Activated CD8-positive, alpha-beta T cell treated with anti-CD3 and anti-CD28 coated beads for 36 hours (primary cell): ENCODE measurements at places on chromosomes 2 and 18. TPM values are rescaled to one million over a fixed set of nuclear protein-coding genes. Genes with fewer than 3 reads are reported as not detected.

- H3K27me3 ChIP-seq, result peaks cover 2% of the 10 kb centered on the region
- no peak for DNase-seq
- no peaks in the 10 kb centered on the region for H3K4me1 ChIP-seq
- no peak overlapping the region for H3K27ac ChIP-seq
- no peak overlapping the region for H3K4me3 ChIP-seq
- H3K36me3 ChIP-seq, result no peaks in the 10 kb centered on the region
Observed at GRCh38 chr18:73848656-73849055, 299.0 kb downstream of the FBXO15 start.

GRCh38 chr2:48218169-48218568 lies 311.8 kb upstream of the STON1 start:
- peaks cover 4% of the 10 kb centered on the region for H3K4me1 ChIP-seq
- H3K36me3 ChIP-seq, result no peaks in the 10 kb centered on the region
- H3K27me3 ChIP-seq, result no peaks in the 10 kb centered on the region
- H3K4me3 ChIP-seq, result no peak overlapping the region
- no peak overlapping the region for H3K27ac ChIP-seq
- no peak for DNase-seq

DNA sequence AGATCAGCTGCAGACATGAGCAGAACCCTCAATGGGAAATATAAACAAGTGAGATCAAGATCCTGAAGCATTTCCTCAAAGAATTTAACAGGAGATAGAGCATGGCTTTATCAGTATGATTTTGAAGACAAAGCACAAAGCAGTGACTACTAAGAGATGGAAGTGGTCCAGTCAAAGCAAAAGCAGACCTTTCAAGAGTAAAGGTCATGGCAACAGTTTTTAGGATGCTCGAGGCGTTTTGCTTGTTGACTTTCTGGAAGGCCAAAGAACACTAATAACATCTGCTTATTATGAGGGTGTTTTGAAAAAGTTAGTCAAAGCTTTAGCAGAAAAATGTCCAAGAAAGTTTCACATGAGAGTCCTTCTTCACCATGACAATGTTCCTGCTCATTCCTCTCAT lies 128.5 kb downstream of the KCNE4 start:
- DNase-seq, result no peak
- no peak overlapping the region for H3K4me3 ChIP-seq
- H3K36me3 ChIP-seq, result no peaks in the 10 kb centered on the region
- H3K27me3 ChIP-seq, result no peaks in the 10 kb centered on the region
- H3K27ac ChIP-seq, result no peak overlapping the region

DNA sequence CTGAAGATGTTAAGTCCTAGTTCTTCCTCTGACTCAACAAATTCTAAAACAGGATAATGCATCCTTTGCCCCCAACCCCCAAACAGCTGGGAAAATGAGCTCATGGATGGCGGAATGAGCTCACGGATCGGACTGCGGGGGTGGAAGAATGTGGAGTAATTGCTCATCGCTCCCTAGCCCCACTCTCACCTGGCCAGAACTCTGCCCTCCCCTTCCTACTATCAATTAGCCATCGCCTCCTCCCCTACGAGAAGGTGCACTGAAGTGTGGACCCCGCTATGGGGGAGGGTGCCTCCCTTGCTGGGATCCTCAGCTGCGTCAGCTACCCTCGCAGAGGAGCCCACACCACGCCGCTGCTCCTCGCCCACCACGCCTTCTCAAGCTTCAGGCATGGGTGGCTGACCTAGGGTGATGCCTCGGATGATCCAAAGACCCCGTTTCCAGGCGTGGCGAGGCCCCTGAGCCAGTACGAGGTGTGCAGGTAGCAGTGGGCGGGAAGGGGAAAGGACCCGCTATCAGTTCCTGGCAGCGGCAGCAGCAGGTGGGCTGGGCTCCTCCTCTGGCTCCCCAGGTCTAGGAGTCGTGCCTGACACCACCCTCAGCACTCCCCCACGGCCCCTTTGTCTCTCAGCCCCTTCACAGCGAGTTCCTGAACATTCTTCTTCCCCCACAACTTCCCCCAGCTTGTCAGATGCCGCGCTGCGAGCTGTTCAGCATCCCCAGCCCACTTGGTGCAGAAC lies 82.1 kb upstream of the POMC start:
- peak overlapping the region; percentile 87 for H3K4me3 ChIP-seq
- H3K36me3 ChIP-seq, result peaks cover 61% of the 10 kb centered on the region
- peak; percentile 61 for DNase-seq
- H3K27me3 ChIP-seq, result no peaks in the 10 kb centered on the region
- H3K4me1 ChIP-seq, result peaks cover 24% of the 10 kb centered on the region

- no peak overlapping the region for H3K4me3 ChIP-seq
- no peaks in the 10 kb centered on the region for H3K4me1 ChIP-seq
- no peak for DNase-seq
- H3K27me3 ChIP-seq, result no peaks in the 10 kb centered on the region
Observed at GRCh38 chr2:3132466-3132865, 245.2 kb downstream of the EIPR1 start.

DNA sequence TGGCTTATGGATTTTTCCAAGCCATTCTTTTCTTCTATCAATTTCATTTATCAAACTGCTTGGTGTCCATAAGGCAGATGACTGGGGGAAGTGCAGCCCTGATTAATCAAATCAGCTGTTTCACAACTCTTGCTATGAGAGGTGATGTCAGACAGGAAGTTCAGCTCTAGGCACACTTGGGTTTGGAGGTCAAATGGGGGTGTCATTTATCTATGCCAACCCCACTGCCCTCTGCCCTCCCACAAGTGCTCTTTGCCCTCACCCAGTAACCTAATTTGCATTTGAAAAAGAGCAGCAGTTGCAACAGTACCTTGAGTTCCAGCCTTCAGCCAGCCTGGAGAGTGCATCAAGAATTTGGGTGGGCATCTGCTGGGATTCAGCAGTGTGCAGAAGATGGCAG lies 431.3 kb upstream of the SPRED2 start:
- no peaks in the 10 kb centered on the region for H3K4me1 ChIP-seq
- no peaks in the 10 kb centered on the region for H3K27me3 ChIP-seq
- H3K4me3 ChIP-seq, result no peak overlapping the region
- DNase-seq, result no peak

DNA sequence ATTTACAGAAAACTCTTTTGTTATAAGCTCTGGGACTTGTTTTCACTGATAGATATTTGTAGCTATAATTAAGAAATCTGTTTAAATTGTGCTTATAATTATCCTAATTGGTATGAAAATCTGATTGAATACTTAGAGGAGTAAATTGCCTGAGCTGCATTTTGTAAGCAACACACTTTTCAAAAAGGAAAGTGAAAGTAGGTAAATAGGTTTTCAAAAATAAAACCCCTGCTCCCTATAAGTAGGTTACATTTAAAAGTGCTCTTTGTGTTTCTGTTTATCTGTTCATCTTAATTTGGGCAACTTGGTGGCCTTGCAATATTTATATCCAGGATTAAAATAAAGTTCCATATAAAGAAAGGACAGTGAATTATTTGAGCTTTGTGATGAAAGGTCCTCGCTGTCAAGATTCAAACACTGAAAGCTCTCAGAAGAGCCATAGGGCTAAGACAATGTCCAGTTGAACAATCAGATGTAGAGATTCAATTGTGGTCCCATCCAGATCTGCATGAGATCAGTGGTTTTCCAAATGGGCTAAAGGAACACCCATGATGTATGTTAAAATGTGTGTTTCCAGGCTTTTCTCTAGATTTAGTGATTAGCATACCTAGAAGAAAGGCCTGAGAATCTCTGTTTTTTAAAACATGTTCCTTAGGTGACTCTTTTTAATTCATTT lies 371.6 kb downstream of the RPRM start:
- peaks cover 7% of the 10 kb centered on the region for H3K4me1 ChIP-seq
- H3K27ac ChIP-seq, result no peak overlapping the region
- H3K36me3 ChIP-seq, result no peaks in the 10 kb centered on the region
- DNase-seq, result no peak

DNA sequence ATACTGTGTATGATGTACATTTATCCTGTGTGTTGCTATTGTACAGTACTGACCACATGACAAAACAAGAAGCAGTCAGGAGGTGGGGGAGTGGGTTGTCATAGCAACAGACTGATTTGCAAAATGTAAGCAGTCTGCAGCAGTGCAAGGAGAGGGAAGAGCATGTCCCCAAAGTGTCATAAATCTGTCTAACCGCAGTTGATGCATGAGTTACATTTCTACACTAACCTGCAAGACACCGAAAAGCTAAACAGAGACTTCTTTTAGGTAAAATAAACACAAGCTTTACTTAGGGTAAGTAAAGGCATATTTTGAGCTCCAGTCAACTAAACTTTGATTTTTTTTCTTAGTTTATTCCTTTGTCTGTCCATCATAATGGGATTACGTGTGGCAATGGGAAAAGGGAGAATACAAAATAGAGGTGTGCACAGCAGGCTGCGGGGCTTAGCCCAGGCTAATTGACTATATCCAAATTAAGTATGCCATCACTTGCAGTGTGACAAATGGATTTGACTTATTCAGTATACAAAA lies 134.5 kb downstream of the MEIS1 start:
- H3K4me1 ChIP-seq, result no peaks in the 10 kb centered on the region
- H3K4me3 ChIP-seq, result no peak overlapping the region
- no peak for DNase-seq
- H3K27me3 ChIP-seq, result peaks cover 12% of the 10 kb centered on the region
- H3K36me3 ChIP-seq, result no peaks in the 10 kb centered on the region

DNA sequence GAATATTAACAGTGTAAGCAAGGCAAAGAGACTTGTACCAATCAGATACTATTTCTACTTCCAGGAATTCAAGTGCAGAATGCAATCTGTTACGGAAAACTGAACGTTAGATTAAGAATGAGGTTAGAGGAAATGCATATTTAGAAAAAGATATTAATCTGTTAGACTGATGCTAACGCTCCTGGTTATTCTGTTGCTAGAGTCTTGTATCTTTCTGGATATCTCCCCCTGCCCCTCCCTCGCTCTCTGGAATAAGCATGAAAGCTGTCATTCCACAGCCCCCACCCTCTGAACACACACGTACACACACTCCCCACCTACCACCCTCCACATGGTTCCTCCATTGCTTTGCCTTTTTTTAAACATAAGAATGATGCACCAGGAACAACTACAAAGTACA lies 24.1 kb downstream of the FIGN start:
- no peaks in the 10 kb centered on the region for H3K4me1 ChIP-seq
- H3K36me3 ChIP-seq, result no peaks in the 10 kb centered on the region
- no peak overlapping the region for H3K27ac ChIP-seq
- H3K4me3 ChIP-seq, result no peak overlapping the region

DNA sequence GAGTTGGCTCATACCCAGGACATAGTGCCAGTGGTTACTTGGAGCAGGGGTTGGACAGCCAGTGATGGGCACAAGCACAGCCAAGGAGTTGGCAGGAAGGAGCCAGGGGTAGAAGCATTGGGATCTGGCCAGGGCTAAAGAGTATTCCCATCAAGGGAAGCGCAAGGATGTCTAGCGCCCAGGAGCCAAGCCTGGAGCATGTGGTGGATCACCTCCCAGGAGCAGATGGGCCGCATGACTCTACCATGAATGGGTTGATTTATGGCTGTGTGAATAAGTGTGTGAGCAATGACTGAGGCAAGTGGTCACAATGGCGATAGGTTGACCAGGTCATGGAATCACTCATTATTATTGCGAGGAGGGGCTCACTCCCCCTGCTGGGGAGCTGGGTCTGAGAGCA lies 111.1 kb downstream of the FHOD3 start:
- no peaks in the 10 kb centered on the region for H3K27me3 ChIP-seq
- H3K36me3 ChIP-seq, result no peaks in the 10 kb centered on the region
- no peak overlapping the region for H3K4me3 ChIP-seq
- no peak for DNase-seq

DNA sequence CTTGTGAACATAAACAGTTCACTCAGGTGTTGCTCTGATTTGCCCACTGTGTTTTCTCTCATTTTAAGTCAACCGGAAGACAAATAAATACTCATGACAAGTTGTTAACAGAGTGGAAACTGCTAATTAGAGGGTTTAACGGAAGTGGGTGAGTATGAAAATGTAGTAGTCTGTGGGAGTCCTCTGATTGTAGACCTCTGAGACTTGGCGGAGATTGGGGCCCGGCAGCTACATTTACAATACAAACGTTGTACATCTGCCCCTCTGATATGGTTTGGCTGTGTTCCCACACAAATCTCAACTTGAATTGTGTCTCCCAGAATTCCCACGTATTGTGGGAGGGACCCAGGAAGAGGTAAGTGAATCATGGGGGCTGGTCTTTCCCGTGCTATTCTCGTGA lies 107.3 kb upstream of the FAM98A start:
- no peaks in the 10 kb centered on the region for H3K4me1 ChIP-seq
- no peak overlapping the region for H3K4me3 ChIP-seq

DNA sequence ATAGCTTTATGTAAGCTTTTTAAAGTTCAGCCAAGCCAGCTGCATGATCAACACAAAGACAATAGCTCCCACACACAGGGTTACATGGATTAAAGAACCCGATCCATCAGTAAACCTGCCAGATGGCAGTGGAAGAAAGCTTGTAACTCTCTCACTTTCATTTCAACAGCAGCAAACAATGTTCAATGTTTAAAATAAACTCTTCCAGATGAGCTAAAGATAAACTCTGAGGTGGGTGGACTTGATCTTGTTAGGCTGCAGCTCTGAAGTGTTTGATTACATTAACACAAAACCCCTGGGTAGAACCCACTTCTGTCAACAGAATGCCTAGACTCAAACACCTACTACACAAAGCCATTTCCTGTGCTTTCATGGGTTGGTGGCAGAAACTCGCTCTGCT lies 13.9 kb downstream of the RDH14 start:
- peak; percentile 4 for DNase-seq
- H3K27me3 ChIP-seq, result no peaks in the 10 kb centered on the region

GRCh38 chr2:219598308-219599078 lies 836 bp downstream of the STK11IP start:
- H3K27ac ChIP-seq, result peak overlapping the region; percentile 98
- H3K4me1 ChIP-seq, result peaks cover 22% of the 10 kb centered on the region
- H3K4me3 ChIP-seq, result peak overlapping the region; percentile 95
- H3K27me3 ChIP-seq, result no peaks in the 10 kb centered on the region
- peaks cover 5% of the 10 kb centered on the region for H3K36me3 ChIP-seq
- DNase-seq, result no peak

DNA sequence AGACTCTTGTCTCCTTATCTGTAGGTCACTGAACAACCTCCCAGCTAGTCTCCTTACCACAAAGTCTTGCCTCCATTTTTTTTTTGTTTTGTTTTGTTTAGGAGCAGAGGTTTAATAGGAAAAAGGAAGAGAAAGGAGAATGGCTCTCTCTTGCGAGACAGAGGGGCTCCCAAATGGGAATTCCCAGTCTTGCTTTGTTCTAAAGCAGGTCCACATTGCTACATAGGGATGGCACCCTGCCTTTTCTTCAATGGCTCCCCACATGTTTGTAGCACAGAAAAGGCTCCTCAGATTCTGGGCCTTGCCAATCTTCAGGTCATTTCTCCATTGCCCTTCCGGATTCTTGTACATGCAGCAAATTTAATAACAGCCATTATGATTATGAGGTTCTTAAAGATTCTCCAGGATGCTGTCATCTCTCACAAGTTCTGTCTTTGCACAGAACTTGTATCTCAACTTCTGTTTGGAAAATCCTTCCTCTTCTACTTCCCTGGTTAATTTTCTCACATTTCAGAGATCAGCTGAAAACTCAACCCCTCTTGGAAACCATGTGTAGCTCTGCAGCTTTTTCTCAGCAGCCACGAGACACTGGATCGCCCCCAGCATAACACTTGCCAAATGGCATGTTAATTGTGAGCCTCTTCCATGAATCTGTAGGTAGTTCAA lies 23.6 kb downstream of the IL1F10 start:
- no peak for DNase-seq
- no peaks in the 10 kb centered on the region for H3K4me1 ChIP-seq

FOXI3 gene
- total RNA-seq, result not detected

EFR3B gene
- total RNA-seq, result 0.16 TPM

GRHL1 gene
- total RNA-seq, result 0.25 TPM

TUBB8B gene
- not detected for total RNA-seq

KIF1A gene
- 10.2 TPM for total RNA-seq

TRIM43 gene
- not detected for total RNA-seq

SPP2 gene
- not detected for total RNA-seq

DCC gene
- total RNA-seq, result not detected

FEV gene
- not detected for total RNA-seq

TMEM163 gene
- total RNA-seq, result not detected
